ENCODE measurements at places on chromosomes 4 and X.

DNA sequence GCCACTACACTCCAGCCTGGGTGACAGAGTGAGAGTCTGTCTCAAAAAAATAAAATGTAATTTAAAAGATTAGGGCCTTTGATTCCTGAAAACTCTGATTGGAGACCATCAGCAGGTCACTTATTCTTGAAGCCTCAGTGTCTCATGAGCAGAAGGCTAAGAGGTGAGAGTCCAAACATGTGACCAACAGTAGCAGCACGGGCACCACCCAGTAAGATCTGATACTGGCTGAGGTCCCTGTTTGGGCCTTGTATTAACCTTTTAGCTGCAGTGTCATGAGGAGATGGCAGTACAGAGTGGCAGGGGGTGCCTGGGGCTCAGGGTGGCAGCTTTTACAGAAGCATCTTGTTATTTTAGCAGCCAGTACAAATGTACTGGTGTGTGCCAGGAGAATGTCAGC lies 89.3 kb downstream of the FHDC1 start:
- DNase-seq = no peak

- DNase-seq = no peak
These were observed 48.8 kb upstream of the NEUROG2 start for GRCh38 chr4:112564706-112565270.

DNA sequence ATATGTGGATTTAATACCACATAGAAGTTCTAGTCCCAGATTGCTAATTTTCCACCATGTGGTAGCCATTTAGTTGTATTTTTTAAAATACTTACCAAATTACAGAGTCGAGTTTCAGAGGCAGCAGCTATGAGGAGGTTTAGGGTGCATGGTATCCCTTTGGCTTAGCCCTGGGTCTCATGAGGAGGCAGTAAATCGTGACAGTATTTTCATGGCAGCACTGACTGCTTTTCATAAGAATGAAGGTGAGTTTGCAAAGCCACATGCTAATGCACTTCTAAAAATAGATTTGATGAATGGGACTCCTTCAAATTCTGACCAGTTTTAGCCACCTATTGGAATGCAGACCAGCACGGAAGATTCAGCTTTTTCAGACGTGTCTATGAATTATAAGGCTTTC lies 114.0 kb upstream of the FRG1 start:
- no peak for DNase-seq

DNA sequence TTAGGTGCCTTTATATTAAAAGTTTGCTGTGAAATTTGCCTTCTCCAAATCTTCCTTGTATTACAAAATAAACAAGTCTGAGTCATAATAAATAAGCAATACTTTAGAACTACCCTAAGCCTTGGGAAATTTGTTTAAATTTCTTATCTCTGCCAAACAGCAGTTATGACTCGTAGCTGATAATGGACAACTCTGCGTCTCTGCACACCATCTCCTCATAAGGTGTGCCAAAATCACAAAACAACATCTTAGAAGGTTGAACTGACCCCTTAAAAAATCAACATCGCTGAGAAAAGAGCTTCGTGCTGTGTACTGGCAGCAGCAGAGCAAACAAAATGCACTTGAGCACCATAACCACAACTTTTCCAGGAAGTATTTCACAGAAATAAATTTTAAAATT lies 22.0 kb downstream of the OR13H1 start:
- no peak for DNase-seq

GRCh38 chr4:140662082-140662869 lies 93.5 kb upstream of the UCP1 start:
- no peak for DNase-seq

GRCh38 chr4:177771645-177772044 lies 329.4 kb upstream of the AGA start:
- no peak for DNase-seq

- DNase-seq = no peak
These were observed 38.1 kb downstream of the PNPLA4 start for GRCh38 chrX:7889135-7889534.

DNA sequence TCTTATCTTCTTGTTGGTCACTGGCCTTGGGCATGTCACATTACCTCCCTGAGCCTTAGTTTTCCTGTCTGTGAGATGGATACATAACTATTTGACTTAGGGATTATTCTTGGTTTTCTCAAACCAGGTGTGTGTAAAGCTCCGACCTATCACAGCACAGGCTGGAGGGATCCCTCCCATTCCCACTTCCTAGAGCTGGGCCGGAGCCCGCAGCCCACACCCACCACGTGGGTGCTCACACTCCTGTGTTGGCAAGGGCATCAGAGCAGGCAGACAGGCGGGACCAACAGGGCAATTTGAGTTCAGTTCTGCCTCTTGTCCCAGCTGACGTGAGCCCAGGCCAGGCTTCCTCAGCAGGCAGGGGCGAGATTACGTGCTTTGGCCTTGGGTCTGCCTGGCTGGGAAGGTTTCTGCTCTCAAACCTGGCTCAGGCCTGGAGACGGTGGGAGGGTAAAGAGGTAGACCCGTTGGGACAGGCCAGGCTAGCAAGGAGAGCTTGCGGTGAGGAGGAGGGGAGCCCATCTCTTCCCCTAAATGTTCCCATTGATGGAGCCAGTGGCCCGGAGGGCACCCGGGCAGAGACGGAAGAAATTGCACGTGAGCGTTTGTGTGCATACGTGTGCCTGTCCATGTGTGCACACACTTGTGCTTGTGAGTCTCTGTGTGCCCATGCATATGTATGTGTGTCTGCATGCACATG lies 734 bp upstream of the SH3TC1 start:
- no peak for DNase-seq

DNA sequence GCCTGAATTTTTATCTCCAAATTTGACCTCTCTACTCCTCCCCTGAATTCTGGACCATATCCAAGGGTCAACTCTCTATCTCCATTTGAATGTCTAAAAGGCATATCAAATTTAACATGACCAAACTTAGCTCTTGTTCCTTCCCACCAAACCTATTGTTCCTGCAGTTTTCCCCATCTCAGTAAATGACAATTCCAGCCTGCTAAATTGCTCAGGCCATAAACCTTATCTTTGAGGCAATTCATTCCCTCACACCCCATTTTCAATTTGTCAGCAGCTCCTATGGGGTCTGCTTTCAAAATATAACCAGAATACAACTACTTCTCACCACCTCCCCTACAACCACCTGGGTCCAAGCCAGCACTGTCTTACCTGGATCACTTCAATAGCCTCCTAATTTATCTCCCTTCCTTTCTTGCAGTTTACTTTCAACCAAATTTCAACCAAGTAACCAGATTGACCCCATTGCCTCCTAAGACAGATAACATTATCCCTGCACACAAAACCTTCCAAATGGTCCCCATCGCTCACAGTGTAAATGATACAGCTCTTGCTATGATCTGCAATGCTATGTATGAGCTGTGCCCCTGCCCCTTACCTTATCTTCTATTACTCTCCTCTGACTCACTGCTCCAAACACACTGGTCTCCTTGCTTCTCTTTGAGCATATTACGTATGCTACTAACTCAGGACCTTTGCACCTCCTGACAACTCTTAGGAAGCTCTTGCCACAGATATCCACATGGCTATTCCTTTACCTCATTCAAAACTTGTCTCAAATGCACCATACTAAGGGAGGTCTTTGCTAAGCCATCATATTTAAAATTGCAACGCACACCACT lies 66.0 kb downstream of the CAMK2D start:
- DNase-seq = no peak

All from activated CD8-positive, alpha-beta memory T cell treated with anti-CD3 and anti-CD28 coated beads for 1 hour (primary cell).